ENCODE measurements at places on chromosomes 13 and 19.

GRCh38 chr19:4361152-4362046 is 18.0 kb downstream of the MPND start:
- DNase-seq: no peak

DNA sequence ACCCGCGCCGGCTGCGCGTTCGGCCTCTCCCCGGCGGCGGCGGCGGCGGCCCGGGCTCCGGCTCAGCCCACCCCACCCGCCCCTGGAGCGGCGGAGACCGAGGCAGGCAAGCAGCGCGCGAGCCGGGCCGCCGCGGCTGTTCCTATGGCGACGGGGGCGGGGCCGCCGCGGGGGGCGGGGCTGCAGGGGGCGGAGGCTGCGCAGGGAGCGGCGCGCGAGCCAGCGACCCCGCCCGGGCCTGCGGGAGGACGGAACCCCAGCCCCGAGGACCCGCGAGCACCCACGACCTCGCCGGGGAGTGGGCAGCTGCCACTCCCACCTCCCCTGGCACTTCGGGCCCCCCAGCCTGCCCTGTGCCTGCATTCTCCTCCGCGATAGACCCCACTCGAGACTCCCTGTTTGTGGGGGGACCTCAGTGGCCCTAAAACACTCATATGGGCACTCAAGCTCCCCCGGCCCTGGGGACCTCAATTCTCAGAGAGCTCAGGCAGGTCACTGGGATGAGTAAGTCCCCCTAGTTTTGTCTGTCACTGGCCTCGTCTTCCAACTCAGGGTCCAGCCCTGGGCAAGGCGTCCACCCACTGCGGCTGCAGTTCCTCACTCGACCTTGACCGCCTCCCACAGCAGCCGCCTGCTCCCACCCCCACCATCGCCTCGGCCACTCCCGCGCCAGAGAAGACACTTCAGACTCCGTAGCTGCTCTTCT is at the start of gene CTXN1:
Gene CTXN1 (minus strand): TSS at position 115 of the 706 bp plus-strand sequence. CDS start 597 bp downstream, outside the sequence.
- peak; percentile 75 for DNase-seq

DNA sequence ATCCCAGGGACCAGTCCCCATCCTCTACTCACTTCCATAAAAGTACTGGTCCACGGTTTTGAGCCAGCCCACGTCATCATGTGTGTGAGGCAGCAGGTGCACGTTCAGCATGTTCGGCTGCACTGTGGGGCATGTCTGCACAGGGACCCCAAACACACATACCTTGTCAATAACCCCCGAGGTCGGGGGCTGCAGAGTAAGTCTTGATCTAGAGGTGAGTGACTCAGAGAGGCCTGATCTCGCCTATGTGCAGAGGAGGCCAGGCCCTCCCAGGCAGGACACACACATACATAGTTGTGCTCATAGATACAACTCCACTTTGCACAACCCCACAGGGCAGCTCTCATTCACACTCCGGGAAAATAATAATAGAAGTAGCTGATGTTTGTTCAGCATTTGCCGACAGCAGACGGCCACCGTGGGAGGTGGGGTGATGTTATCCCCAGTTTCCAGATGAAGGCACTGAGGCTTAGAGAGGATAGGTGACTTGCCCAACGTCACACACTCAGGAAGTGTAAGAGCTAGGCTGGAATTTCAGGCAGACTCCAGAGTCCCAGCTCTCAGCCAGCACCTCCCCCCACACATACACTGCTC is 774 bp downstream of the MAN2B1 start:
- no peak for DNase-seq

DNA sequence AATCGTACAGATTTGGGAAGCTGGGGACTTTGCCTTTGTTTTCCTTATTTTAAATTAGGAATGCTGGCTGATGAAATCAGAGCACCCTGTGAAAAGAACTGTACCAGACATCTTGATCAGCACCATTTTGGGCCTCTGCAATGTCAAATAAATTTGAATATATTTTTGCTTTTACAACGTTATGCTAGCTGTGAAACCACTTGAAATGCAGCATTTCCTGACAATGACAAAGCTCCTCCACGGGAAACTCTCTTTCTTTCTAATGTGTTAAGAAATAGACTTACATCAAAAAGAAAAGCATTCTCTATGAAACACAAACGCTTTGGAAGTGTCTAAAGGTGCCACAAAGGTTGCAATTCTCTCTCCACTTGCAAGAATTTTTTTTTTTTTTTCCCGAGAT is 47.1 kb upstream of the MAP3K10 start:
- no peak for DNase-seq

DNA sequence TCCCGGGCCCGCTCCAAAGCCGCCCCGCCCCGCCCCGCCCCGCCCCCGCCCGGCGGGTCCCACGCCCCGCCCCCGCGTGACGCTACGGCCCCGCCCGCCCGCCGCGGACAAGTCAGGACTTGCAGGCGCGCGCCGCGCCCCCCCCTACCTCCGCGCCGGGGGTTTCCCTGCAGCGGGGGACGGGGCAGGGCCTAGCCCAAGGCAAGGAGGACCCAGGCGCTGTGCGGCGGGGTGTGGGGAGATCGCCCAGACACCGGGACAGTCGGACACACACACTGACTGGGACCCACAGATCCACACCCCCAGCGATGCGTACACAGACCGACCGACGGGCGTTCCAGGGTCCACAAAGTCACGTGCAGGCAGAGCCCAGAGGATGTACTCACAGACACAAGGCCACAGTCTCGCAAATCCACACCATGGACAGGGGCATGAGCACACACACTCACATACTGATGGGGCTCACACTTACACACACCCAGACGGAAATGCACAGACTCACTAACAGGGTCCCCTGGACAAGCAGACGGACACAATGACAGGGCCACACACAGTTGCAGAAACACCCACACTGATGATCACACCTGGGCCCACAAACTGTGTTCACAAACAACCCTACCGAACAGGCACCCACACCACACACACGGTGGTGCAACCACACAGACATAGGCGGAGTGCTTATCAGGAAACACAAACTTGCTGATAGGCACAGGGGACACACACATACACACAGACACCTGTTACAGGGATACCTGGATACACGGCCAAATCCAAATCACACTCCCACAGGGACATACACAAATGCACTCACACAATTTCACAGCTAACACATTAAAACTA is 436 bp upstream of the BBC3 start:
- DNase-seq: peak; percentile 88

DNA sequence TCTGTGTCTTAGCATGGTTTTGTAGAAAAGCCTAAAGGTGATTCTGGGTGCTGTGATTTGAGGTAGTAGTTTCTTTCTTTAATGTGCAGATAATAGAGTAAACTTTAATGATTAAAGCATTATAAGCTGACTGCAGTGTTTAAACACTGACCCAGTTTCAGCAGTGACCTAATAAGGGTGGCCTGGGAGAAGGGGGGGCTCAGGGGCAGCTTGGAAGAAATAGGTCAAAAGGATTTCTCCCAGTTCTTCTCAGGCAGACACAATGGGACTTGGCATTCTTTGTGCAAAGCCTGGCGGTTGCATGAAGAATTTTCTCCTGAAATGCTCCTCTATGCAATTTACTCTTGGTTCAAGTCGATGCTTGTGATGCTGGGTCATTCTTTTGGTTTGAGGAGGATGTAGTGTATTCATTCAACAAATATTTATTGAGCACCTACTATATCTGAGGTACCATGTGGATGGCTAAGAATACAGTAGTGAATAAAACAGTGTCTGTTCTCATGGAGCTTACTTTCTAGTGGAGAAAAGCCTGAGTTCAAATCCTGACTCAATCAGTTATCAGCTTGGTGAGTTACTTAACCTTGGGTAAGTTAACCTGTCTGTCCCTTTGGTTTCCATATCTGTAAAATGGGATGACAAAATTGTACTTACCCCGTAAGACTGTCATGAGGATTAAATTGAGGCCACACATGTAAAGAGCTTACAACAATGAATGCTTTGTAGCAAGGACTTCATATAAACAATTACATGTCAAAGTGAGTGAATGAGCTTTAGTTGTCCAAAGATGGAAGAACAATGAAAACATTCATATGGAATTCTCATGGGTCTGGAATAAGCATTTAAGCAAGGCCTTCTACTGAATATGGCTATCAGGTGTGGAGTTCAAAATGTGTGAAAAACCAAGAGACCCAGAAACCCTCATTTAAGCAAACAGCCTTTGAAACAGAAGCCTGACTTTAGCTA is 210.2 kb downstream of the KCNRG start:
- no peak for DNase-seq

DNA sequence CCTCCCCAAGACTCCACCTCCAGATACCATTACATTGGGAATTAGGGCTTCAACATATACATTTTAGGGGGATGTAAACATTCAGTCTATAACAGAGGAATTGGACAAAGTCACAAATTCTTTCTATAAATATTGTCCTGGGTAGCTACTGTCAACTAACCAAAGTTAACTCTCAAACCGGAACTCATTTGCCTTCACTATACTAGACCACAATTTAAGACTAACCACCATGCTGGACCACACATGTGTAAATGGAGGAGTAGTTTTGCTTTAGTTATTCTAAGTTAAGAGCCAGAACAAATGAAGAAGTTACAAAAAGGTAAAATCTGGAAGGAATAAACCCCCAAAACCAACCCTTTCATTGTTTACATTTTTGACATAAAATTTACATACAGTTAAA is 222.8 kb downstream of the NDFIP2 start:
- DNase-seq: no peak

DNA sequence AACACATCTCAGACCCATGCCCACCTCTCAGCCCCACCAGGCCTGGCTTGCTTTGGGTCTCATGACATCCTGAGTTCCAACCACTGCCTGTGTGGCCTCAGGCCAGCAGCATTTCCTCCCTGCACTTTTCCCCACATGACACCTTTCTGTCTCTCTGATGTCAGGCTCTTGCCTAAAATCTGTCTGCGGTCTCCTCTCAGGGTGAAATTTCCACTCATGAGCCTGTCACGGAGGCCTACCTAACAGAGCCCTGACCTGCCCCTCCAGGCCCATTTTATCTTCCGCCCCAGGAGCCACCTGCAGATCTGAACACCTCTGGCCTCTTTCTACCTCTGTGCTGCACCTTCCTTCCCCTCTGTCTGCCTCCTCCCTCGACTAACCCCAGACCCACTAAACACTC is 93.5 kb downstream of the ZDHHC20 start:
- no peak for DNase-seq

GRCh38 chr19:5083547-5083965 is 114.6 kb downstream of the KDM4B start:
- no peak for DNase-seq

GRCh38 chr19:16951529-16951928 is 62.7 kb downstream of the F2RL3 start:
- no peak for DNase-seq

DNA sequence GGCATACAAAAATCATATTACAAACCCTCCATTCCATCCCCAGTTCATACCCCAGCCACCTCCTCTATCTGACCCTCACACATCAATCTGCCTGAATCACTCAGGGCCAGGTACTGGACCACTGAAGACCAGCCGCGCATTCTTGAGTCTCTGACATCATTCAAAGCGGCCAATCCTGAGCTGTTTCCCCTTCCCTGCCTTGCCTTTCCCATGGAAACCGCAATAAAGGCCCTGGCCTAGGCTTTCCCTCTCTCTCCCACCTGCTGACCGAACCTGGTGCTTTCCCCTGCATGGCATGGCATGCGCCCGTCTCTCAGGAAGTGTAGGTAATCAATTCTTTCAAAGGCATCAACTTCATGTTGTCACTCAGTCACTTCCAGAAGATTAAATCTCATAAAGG is 17.7 kb upstream of the HIF3A start:
- DNase-seq: no peak

- no peak for DNase-seq
These were observed 6.2 kb downstream of the NDUFA11 start for GRCh38 chr19:5897189-5897969.

- DNase-seq: no peak
These were observed 24.8 kb upstream of the ZNF254 start for GRCh38 chr19:24062190-24062589.

DNA sequence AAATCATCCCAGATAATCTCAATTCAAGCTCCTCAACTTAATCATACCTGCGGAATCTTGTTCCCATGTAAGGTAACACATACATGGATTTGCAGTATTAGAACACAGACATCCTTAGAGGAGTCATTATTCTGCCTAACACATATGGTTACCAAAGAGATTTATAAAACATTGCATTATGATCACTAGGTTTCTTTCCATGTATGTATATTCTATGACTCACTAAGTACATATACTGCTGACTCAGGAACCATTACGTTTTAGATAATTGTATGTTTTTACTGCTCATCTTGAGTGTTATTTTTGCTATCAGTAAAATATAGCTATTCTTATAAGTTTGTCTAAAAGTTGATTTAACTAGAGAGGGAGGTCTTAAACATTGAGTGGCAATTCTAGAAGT is 182.9 kb downstream of the SLITRK6 start:
- DNase-seq: no peak

GRCh38 chr19:41206926-41207750 is 11.9 kb upstream of the AXL start:
- DNase-seq: no peak

- no peak for DNase-seq
These were observed 83.1 kb downstream of the TNFSF13B start for GRCh38 chr13:108352599-108352998.

GRCh38 chr19:46596008-46596407 is 5.1 kb upstream of the CALM3 start:
- no peak for DNase-seq

DNA sequence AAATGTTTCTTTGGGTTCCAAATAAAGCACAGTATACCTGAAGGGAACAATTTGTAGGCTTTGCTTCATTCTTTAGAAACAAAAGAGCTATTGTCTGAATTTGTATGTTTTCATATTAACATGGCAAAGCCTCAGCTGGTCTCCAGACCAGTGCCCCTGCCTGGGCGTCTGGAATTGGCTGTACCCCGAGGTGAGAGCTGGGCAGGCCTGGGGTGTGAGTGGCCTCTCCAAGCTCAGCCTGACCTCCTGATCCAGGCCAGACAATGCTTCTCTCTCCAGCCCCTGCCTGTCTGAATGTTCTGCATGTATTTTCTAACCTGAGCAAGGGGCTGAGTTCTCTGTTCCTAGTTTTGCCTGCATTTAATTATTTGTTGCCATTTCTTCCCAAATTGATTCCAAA is 66.3 kb upstream of the MCF2L start:
- DNase-seq: no peak

- DNase-seq: no peak
These were observed 37.5 kb upstream of the SACS start for GRCh38 chr13:23470790-23471614.

DNA sequence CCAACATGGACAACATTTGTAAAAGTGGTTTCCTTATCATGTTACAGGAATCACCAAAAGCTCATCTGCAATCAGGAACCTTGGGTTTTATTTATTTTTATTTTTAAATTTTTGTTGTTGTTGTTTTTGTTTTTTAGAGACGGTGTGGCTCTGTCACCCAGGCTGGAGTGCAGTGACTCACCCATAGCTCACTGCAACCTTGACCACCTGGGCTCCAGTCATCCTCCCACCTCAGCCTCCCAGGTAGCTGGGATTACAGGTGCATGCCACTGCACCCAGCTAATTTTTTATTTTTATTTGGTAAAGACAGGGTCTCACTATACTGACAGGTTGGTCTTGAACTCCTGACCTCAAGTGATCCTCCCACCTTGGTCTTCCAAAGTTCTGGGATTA is 13.6 kb upstream of the SERP2 start:
- no peak for DNase-seq

GRCh38 chr19:51811344-51811743 is 16.4 kb downstream of the FPR3 start:
- no peak for DNase-seq

GRCh38 chr13:93982179-93982918 is 497.1 kb downstream of the DCT start:
- DNase-seq: no peak

- no peak for DNase-seq
These were observed 27.8 kb upstream of the TDRD3 start for GRCh38 chr13:60369242-60369641.

Measured in activated CD4-positive, alpha-beta T cell treated with anti-CD3 and anti-CD28 coated beads, Interleukin-2, amount 50 U/mL, for 4 hours (primary cell).